ENCODE measurements at places on chromosomes 16 and 17.

GRCh38 chr17:76697702-76698465 is 12.9 kb downstream of the MXRA7 start:
- DNase-seq, result no peak

DNA sequence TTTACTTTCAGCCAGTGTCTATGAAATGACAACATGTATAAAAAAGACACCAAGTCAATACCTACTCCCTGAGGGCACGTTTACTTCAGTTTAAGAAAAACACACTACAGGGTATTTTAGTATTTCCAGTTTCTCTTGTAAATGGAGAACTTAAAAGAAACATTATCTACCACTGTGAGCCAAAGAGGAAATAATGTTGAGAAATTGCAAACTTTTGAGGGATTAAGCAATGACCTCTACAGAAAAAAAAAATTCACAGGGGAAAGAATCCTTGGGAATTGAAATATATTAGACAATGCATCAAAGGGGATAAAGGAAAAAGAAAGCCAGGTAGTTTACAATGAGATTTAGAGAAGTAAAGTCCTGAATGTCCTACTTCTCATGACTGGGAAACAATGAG is 126.0 kb downstream of the KCNJ2 start:
- DNase-seq, result no peak

DNA sequence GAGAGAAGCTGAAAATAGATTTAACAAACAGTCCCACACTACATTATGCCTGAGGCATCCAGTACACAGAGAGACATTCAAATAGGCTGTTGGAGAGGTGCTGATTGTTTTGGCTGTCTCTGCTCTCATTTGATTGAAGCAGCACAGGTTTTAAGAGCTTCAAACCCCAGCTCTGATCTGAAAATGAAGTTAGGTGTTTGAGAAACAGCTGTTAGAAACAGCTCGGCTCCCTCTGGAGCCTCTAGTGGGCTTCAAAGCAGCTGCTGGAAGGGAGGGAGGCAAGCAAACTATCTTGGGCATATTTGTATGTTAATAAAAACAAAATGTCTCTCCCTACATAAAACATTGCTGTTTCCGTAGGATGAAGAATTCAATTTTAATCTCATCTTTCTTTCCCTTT is 607.3 kb upstream of the GOT2 start:
- no peak for DNase-seq

- no peak for DNase-seq
Measured at GRCh38 chr16:69767459-69768229, 5.5 kb downstream of the WWP2 start.

GRCh38 chr16:51949282-51949681 is 597.7 kb downstream of the TOX3 start:
- DNase-seq, result no peak
